ENCODE measurements at places on chromosomes 5 and 9.

GRCh38 chr5:181207214-181207959 is 2.4 kb upstream of the TRIM7 start:
- no peak for DNase-seq

DNA sequence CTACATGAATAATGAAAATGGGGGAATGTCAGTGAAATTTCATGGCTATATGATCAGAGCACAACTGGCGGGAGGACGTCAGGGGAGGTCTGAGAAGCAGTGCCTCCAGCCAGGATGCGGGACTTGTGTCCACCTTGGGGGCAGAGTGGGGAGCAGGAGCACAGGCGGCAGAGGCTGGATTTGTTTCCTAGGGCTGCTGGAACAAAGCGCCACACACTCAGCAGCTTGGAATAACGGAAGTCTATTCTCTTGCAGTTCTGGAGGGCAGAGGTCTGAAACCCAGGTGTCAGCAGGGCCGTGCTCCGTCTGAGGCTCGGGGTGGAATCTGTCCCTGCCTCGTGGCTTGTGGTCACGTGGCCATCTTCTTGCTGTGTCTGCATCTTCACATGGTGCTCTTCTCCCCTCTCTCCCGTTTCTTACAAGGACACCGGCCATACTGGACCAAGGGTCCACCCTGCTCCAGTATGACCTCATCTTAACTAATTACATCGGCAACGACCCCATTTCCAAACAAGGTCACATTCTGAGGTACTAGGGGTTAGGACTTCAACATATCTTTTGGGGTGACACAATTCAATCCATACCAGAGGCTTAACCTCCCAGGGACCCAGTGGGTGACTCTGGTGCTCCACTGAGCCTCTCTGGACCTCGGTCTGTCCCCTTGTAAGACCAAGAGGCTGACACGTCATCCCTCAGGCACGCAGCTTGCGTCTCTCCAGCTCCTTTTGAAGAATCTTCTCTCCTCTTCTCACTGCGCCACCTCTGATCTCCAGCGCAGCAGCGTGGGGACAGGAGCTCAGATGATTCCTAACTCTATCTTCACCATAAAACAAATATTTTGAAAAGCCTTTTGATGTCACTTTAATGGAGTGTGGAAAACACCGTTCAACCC is 202.5 kb downstream of the CDK5RAP2 start:
- DNase-seq, result no peak

DNA sequence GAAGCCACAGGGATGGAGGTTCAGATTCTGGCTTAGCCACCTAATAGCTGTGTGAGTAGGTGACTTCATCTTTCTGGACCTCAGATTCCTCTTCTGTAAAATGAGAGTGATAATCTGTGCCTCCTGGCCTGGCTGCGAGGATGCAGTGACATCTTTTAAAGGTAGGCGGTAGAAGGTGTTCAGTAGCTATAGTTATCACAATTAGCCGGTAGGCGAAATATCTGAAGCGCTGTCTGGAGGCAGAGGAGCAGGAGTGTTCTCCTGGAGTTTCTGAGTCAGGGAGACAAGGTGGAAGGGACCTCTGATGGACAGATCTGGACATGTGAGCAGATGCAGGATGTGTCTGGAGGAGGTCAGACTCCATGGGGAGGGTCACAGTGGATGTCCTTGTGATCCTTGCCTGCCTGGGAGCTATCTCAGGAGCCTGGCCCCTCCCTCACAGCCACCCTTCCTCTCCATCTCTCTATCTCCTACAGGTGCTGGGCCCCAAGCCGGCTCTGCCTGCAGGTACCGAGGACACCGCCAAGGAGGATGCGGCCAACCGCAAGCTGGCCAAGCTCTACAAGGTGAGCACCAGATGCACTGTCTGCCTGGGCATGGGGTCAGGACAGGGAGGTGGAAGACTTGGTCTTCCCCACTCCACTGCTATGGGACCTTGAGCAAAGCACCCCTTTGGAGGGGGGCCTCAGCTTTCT is 45.6 kb downstream of the GSN start:
- DNase-seq, result no peak

DNA sequence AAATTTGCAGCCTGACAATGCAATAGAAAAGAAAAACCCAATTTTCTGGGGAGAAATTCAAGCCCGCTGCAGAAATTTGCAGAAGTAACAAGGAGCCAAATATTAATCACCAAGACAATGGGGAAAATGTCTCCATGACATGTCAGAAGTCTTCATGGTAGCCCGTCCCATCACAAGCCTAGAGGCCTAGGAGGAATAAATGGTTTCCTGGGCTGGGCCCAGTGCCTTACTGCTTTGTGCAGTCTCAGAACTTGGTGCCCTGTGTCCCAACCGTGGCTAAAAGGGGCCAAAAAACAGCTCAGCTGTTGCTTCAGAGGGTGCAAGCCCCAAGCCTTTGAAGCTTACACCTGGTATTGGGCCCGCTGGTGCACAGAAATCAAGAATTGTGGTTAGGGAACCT is 23.6 kb upstream of the EGFLAM start:
- no peak for DNase-seq

DNA sequence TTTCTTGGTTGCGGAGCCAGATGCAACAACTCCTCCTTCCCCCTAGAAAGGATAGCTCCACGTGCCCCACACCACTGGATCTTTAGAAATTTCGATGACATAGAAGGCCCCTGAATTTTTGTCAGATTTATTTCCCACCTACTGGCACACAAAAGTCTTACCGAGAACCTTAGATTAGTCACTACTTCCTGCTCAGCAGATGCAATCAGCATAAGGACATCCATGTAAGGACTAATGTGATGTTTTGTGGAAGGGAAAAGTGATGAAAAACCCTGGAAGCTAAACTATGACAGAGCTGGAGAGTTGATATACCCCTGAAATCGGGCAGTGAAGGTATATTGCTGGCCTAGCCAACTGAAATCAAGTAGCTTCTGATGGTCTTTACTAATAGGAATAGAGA is 125.5 kb upstream of the NFIL3 start:
- DNase-seq, result no peak

DNA sequence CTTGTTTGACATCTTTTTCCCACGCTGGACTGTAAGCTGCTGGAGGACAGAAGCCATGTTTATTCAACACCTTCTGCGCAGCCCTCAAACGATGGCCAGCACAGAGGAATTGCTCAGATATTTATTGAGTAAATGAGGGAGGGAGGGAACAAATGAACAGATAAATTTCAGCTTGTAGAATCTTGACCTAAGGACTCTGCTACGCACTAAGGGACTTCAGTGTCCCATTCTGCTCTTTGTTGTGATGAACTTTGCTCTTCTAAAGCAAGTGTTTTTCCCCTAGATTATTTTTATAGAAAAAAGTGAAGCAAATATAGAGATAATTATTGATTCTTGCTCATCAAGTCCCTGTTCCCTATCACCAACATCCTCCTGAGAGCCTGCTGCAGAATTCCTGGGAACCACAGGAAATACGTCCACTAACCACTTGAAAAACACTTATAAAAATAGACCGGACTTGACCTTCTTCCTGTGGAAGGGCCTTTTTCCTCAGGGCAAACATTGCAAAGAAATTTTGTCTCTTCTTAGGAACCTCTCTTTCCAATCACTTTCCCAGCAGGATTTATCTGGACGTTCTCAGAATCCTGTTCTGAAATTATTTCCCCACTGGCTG is 54.9 kb downstream of the FGF1 start:
- no peak for DNase-seq

GRCh38 chr5:12208366-12209100 is 304.3 kb upstream of the CTNND2 start:
- no peak for DNase-seq

DNA sequence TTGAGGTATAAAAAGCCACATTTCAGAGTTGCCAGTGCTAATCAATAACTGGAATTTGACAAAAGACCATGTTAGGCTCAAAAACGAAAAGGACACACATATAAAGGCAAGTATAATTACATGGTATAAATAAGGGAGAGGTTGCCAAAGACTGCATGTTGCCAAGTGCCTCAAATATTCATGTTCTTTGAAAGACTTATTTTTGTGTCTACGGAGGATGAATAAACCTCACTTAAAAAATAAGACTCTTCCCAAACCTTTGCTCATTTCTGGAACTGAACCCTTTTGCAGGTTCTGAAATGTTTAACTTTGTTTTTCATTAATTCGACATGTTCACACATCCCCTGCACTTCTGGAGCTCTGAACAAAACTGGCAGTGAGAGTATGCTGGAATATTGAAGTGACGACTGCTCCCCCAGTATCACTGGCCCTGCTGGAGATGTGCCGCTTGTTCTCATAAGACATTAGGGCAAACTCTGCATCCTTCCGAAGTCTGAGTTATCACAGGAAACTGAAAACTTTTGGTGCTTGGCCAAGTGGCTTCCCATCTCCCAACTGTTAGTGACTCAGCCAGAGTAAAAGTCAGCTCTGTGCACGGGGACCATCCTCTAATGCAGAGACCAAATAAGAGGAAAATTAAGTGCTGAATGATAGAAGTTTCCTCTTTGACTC is 336.8 kb downstream of the GLIS3 start:
- DNase-seq, result no peak

Data from NCI-H1092 treated with DMSO at 0.1 percent for 48 hours (cell line).